ENCODE measurements at places on chromosomes 5 and 9.

DNA sequence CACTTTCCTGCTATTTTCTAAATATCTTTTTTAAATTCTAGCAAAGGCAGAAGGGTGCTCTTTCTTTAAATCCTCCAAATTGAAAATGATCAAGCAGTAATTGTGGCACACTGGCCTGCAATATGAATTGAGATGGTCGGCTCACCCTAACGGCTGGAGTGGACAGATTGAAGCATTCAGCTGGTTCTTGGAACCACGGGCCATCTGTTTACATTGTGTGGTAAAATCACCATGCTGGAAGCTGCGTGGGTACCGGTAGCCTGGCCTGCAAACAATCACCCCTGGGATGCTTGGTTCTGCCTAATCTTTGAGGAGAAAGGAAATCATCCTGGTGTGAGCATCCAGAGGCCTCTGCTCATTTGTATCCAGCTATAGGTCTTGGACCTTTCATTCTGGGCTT, 289.3 kb downstream of the ZNF608 start:
- no peak for DNase-seq

DNA sequence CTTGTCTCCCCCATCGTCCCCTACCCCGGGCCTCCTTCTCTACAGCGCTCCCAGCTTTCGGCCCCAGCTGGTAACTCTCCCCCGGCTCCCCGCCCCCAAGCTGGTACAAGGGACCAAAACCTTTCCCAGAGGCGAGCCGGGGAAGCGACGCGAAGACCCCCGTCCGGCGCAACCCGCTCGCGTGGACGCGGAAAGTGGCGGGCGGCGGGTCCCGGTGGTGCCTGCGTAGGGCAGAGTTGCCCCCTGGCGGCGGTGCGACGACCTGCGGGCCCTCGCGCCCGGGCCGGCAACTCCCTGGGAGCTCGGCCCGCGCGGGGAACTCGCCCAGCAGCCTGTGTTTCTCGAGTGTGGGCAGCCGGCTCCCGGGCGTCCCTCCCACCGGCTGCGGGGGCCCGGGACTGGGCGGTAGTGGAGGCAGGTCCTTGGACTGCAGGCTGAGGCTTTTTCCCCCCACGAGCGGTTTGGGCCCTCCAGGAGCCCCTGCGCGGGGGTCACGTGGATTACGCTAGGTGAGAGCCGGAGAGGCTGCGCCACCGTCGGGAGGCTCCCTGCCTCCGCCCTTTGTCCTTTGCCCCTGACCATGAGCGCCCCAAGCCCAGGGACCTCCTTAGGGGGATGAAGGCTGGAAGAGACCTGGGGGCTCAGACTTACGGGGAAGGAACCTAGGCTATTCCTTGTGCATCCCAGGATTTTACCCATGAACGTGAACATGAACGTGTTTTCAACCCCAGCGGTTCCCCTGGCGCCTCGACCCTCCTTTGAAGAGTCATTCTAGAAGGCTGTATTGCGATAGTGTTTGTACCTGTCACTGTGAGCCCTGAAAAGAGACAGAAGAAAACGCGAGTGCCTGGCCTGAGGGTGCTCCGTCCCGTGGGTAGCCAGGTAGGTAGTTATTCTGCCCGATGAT, 2.9 kb upstream of the FOXD1 start:
- peak; percentile 37 for DNase-seq

- no peak for DNase-seq
Observed at GRCh38 chr9:130237763-130238524, 27.6 kb upstream of the HMCN2 start.

- DNase-seq, result no peak
Observed at GRCh38 chr9:70462300-70462699, 47.8 kb upstream of the KLF9 start.

DNA sequence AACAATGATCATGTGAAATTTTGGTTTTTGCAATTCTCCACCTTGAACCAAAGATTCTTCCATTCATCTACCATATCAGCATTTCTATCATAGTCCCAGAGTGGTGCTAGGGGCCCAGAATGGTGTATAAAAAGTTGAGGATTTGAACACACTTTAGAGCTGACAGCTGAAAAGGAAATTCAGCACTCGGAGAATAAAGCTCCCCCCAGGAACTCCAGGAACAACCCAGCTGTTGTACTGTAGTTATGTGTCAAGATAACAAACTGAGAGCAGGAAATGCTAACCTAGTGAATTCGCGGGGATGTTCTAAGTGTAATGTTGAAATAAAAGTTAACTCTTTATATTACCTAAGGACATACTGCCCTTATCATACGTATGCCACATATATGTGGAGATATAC, 216.7 kb downstream of the NFIB start:
- DNase-seq, result no peak

DNA sequence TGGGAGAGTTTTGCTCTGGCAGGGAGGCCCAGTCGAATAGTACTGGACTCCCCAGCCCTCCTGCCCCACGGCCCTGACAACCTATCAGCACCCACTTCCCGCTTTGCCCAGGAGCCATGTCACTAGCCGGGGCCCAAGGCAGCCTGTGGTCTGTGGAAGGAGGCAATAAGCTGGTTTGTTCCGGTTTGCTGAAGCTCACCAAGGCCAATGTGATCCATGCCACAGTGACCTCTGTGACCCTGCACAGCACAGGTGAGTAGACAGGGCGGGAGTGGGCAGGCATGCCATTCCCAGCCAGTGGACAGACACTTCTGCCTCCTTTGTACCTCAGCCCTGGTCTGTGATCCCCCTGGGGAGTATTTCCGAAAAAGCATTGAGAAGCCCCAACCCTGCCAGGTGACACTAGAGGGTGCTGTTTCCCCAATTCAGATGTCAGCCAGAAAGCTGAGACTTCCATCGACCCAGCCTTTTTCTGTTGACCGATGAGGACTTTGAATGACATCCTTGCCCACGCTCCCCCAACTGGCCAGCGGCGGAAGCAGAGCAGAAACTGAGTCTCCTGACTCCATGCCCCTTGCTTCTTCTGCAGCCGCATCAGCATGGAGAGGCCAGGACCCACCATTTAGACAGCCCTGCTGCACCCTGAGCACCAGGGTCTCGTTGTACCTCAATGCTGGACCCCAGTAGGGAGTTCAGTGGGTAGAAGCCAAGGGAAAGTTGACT, 9.6 kb downstream of the PCYOX1L start:
- DNase-seq, result peak; percentile 29

- no peak for DNase-seq
Observed at GRCh38 chr5:1351156-1351555, 6.3 kb upstream of the CLPTM1L start.

- DNase-seq, result no peak
Observed at GRCh38 chr9:109894921-109895758, 115.1 kb downstream of the PALM2AKAP2 start.

GRCh38 chr5:146116361-146116760, 11.0 kb upstream of the PLAC8L1 start:
- no peak for DNase-seq

GRCh38 chr5:158487156-158487555, 612.6 kb downstream of the EBF1 start:
- DNase-seq, result no peak

- DNase-seq, result no peak
Observed at GRCh38 chr5:93673316-93673954, 68.0 kb downstream of the POU5F2 start.

DNA sequence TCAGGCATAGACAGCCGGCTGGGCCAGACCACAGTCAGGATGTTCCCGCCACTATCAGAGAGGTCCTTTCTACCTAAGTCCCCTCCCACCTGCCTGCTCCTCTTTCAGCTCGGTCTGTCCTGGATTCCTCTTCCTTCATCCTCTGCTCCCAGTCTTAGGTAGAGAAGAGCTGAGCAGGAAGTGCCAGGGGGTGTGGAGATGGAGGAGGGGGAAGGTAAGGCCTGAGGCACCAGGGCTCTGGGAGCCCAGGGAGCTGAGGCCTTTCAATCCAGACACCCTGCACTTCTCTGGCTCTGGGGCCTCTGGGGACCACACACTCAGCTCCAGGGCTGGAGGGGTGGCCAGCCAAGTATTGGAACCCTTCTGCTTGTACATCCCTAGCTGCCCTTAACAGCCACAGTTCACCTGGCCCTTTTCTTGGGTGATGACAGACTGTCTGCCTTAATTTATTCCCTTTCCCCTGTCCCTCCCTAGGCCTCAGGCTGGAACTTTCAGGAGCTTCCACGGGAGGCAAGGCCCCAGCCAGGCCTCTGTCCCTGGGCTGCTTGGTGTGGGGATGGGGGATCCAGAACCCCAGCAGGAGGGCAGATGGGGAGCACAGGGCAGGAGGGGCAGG, 15.6 kb downstream of the IRF1 start:
- no peak for DNase-seq

GRCh38 chr5:39650008-39650762, 225.4 kb upstream of the DAB2 start:
- DNase-seq, result no peak

GRCh38 chr9:84945878-84946538, 276.5 kb downstream of the NTRK2 start:
- DNase-seq, result no peak

GRCh38 chr5:176497852-176498251, 39.4 kb downstream of the RNF44 start:
- DNase-seq, result no peak

GRCh38 chr9:131661568-131662288, 78.1 kb downstream of the RAPGEF1 start:
- no peak for DNase-seq

DNA sequence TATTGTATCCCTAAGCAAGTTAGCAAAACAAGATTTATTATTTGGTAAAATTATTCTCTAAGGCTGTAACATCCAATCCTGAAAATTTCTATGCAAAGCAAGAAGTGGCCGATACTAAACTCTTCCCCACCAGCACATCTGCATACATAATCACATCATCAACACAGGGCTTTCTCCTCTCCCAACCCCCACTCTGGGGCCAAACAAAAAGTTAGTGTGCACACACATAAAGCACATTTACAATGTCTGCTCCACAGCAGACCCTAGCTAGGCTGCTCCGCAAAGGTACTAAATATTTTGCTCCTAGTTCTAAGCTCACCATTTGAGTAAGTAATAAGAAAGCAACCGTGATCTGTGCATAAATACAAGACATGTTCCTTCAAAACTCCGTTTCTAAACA, 3.6 kb downstream of the RNF130 start:
- no peak for DNase-seq

DNA sequence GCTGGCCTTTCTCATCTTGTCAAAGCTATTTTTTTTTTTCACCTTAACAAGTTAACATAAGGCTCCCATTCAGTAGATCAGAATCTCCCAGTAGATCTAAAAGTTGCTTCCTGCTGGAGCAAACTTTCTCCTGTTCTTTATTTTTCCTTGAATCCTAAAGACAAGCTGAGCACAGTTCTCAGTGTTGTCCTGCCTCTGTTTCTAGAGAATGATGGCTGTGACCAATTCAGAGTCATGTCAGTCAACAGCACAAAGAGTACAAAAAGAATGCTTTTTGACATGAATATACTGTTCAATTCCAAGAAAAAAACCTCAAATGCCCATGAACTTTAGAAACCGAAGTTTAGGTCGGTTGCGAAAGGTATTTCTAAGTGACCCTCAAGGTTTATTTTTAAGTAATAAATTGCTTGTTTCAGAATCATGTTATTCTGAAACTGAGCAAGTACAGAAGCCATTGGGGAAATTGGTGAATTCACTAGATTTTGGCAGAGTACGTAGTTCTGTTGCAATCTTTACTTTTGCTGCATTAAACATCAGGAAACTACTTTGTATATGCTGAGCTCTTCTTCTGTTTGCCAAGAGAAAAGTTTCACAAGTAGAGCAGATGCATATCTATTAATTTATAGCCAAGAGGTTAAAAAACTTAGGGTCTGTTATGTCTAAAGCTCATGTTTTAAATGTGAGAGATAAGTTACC, 161.7 kb upstream of the RPS23 start:
- no peak for DNase-seq

- no peak for DNase-seq
Observed at GRCh38 chr5:170137694-170138214, 32.1 kb downstream of the FOXI1 start.

- no peak for DNase-seq
Observed at GRCh38 chr9:113950195-113951031, 74.3 kb downstream of the ZNF618 start.

GRCh38 chr5:1883925-1884677, 1.4 kb upstream of the IRX4 start:
- DNase-seq, result no peak

Measured in stimulated activated CD8-positive, alpha-beta memory T cell treated with anti-CD3 and anti-CD28 coated beads, Interleukin-4, amount 100 ng/mL, for 1 hour (primary cell).